ENCODE measurements at places on chromosomes 7 and 10.

DNA sequence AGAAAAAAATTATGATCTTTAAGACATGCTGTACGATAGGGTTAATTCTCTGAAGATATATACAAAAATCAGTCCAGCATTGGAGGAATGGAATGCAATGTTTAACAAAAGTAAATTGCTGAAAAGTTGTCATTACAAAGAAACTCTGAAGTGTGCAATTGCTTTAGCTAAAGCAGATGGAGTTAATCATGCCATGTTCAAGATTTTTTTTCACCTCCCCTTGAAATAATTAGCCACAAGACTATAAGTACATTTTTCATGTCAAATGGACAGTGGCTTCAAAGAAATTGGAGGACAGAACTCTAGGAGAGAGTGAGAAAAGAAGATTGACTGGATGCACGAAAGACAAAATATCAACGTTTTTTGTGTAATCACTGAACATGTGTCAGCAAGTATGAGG is 63.1 kb upstream of the MEOX2 start:
- DNase-seq, result no peak

DNA sequence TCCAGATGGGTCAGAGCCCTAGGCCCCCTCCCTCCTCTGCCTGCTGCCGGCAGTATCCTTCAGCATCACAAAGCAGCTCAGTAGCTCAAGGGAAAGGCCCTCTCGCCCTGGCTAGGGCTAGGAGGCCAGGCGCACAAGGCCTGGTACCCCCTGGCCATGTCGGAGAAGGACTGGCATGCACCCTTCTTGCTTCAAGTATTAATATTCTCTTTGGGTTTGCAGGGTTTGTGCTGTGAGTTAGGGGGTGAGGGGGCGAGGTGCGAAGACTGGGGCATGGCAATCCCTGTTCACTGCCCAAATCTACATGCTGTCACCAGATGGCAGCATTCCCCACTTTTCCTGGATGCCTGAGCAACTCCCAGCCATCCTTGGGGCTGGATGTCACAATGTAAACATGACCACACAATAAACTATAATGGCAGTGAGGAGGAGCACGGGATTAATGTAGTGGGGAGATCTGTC is 105.2 kb downstream of the NEURL1 start:
- DNase-seq, result peak; percentile 77

DNA sequence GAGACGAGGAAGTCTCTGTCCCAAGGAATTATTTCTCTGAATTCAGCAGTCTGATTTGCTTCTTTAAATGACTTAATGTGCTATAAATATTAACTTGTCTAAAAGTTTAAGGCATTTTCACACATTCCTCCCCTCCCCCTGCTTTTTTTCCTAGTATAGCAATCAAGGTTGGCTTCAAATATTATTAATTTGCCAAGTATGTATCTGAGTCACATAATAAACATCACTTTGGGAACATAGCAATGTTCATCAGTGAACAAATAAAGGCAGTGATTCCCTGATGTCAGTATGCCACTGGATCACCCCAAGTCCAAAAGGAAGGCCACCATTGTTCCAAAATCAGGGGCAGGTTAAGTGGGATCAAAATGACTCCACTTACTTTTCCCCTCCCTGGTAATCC is 40.5 kb downstream of the PDE6C start:
- no peak for DNase-seq

DNA sequence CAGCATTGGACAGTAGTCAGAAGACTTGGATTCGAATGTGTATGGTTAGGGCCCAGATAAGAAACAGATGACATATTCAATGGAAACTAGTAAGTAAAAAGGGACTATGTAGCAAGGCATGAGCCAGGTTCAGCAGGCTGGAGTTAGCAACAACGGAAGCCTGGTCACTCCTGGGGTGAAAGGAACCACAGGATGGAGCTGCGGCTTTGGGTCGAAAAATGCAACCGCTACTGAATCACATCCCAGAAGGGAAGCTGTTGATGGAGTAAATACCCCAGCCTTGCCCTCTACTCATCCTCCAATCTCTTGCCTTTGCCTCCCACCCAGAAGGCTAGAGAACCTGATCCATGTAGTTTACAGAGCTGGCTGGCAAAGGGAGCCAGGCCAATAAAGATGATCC is 37.5 kb upstream of the EGR2 start:
- no peak for DNase-seq

- no peak for DNase-seq
Measured at GRCh38 chr10:21077681-21078080, 180.6 kb upstream of the NEBL start.

DNA sequence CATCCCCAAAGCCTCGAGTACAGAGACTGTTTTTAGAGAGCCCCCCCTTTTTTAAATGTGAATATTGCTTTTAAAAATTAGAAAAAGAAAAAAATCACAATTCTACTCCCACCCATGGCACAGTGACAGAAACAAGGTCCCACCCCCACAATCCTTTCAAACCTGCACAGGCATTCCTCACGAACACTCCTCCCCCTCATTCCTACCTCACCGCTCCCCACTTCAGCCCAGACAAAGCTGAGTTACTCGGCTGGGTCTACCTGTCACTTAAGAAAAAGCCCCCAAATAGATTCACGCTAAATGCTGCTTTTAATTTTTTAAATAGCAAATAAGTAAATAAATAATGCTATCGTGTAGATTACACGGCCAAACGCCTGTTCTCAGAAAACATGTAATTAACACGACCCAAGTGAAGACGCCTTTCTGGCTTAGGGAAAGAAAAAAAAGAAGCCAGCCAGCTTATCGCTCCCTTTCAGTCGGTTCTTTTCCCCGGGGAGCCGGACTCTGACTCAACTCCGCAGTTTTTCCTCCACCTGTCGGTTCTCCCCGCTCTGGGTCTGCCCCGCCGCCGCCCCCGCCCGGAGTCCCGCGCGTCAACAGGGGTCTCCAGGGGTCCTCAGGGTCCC is 739 bp downstream of the MPP7 start:
- no peak for DNase-seq

DNA sequence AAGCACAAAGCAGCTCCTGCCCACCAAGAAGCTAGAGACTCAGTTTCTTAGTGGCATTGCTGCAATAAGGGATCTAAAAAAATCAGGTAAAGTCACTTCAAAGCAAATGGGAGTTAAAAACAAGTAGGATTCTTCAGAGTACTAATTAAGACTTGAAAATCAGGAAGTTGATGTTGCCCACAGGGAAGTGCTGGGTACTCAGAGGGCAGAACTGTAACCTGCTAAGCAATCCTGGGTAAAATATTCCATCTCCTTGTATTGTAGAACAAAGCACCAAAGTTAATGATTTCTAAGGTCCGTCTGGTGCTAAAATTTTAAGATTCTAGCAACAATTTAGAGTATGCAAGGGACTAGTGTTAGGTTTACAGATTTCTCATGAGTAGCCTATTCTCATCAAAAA is 8.3 kb downstream of the PEX1 start:
- DNase-seq, result no peak

DNA sequence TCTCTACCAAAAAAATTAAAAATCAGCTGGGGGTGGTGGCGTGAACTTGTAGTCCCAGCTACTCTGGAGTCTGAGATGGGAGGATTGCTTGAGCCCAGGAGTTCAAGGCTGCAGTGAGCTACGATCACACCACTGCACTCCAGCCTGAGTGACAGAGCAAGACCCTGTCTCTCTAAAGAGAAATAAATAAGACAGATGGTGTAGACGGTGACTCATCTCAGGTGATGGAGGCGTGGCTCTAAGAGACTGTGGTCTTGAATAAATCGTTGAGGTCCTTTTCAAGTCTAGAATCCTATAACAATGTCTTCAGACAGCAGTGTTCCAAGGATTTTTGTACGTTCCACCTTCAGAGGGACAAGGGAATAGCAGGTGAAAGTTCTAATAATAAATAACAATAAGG is 53.8 kb upstream of the PFKFB3 start:
- no peak for DNase-seq

- no peak for DNase-seq
Measured at GRCh38 chr7:27185854-27186667, 1.0 kb upstream of the HOXA11 start.

- no peak for DNase-seq
Measured at GRCh38 chr10:28075424-28075823, 76.5 kb upstream of the ODAD2 start.

- DNase-seq, result no peak
Measured at GRCh38 chr7:108301387-108301786, 154.8 kb downstream of the NRCAM start.

DNA sequence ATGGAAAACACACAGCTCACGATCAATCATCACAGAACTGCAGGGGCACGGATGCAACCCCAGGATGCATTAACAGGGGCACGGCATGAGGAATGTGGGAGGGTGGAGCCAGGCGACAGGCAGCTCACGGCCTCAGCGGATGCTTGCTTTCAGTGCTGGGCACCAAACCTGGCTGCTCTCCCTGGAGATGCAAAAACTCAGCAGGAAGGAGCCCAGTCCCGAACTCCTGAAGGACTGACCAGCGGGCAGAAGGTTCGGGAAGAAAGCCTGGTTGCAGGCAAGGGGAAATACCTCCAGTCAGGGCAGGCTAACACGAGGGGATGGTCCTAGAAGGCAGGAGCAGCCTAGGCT is 66.8 kb downstream of the CHST15 start:
- DNase-seq, result no peak

DNA sequence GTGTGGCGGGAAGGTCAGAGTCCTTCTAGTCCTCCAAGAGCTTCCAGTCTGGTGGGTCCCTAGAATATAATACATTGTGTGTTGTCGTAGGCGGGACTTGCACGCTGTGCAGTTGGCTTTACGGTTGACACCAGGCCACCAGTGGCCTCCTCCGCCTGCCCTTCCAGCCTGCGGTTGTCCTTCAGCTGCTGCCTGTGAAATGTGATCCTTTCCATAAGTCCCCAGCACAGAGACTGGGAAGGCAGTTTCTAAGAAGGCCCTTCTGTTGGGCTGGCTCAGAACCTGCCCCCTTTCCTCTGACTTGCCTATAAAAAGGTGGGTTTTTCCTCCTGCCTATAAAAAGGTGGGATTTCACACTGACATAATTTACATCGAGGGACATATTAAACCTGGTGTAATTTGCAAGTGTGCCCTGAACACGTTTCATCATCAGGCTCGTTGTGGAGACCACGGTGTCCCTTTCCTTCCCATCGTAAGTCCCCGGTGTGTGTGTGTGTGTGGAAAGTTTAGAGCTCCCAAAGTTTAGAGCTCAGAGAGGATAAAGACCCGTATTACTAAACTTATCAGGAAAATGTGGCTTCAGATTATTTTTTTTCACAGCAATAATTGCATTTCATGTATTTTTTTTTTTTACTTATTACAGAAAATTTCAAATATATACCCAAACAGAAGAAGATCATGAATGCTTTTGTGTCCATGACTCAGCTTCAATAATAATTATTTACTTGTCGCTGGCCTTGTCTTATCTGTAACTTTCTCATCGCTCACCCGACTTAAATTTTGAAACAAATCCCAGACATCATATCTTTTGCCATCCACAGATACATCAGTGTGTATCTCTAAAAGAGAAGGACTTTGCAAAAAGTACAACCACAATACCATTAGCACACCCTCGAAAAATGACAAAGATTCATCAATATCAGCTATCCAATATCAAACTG is 45.1 kb downstream of the CUX1 start:
- peak; percentile 59 for DNase-seq

- no peak for DNase-seq
Measured at GRCh38 chr7:112938863-112939573, 147.6 kb downstream of the GPR85 start.

GRCh38 chr10:116810895-116811294 is 38.4 kb upstream of the ENO4 start:
- DNase-seq, result no peak

GRCh38 chr7:77265666-77266065 is 66.0 kb upstream of the FGL2 start:
- no peak for DNase-seq

- no peak for DNase-seq
Measured at GRCh38 chr7:92485267-92485892, 7.6 kb upstream of the ERVW-1 start.

- DNase-seq, result peak; percentile 74
Measured at GRCh38 chr10:18658271-18659124, 733 bp upstream of the ARL5B start.

DNA sequence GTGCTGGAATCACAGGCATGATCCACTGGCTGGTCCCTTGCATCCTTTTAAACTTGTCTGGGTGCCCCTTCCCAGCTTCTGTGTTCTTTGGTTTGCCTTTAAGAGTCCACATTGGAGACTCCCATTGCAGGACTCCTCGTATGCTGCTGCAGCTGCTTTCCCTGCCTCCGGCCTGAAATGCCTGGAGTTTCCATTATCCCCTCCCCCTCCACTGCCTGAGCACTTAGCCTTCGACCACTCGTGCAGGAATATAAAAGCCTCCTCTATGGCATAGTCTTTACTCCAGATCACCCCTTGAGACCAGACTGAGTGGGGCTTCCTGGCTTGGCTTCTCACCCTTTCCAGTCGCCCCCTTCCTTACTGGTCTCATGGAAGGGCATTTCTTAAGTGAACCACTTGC is 80.2 kb downstream of the RHOBTB1 start:
- no peak for DNase-seq

DNA sequence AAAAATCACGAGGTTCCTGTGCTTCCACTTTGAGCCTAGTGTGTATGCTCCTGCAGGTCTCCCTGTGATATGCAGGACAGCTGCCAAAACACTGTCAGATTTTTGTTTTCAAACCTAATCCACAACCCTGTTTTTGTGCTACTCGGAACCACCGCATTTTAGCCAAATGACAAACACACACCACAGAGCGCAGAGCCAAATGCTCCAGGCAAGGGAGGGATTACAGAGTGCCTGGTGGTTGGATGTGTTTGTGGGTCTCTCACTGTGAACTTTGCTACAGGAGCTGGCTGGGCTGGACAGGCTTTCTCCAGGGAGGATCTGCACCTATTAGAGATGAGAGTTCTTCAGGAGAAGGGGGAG is 5.7 kb upstream of the RBM28 start:
- DNase-seq, result no peak

GRCh38 chr7:98231493-98232262 is 20.4 kb downstream of the TECPR1 start:
- no peak for DNase-seq

- DNase-seq, result no peak
Measured at GRCh38 chr7:121486590-121486989, 90.5 kb upstream of the FAM3C start.

DNA sequence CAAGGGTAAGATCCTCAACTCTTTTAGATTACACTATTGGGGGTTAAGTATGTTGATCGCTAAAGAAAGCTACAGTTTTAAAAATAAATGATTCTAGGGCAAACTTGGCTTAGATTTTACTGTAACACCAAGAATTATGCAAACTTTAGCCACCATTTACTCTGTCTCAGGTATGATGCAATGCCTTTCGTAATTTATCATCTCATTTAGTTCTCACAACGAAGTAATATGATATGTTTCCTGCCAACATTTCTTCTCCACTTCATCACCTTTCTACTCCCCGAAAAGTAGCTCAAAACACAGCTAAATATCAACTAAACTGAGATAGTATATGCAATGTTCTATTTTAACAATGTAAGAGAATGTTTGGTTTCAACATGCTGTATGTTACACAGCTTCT is 21.1 kb downstream of the FAM133B start:
- DNase-seq, result no peak
